NCI-H1417 (cell line): ENCODE measurements at places on chromosomes 12 and 14.
A peak's percentile ranks its signal among the peaks of the same experiment; 100 is the strongest.

DNA sequence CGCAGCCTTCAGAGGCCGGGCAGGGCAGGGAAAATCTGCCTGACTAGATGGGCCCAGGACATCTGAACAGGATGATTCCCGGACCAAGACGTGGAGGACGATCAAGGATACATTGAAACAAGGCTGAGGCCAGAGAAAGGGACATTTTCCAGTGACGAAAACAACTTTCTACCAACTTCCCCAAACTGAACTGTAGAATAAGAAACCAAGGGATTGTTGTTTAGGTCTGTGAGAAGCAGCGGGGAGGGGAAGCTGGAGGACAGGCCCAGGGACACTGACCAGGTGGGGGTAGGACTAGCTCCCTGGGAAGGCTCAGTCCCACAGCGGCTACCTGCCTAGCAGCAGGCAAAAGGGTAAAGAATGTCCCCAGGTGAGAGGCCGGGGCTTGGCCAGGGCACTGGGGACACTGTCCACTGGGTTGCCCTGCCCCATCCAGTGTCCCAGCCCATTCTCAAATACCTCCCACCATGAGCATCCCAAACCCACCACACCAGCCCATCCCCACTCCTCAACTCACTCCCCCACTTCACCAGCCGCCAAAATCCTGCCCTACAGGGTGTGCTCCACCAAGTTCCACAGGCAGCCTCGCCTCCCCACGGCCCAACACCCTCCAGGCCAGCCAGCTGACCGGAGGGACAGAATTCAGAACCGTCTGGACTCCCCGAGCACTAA is 995 bp downstream of the TNFRSF1A start:
- DNase-seq, result no peak

GRCh38 chr14:89356496-89356895 is 60.5 kb downstream of the FOXN3 start:
- no peak for DNase-seq

DNA sequence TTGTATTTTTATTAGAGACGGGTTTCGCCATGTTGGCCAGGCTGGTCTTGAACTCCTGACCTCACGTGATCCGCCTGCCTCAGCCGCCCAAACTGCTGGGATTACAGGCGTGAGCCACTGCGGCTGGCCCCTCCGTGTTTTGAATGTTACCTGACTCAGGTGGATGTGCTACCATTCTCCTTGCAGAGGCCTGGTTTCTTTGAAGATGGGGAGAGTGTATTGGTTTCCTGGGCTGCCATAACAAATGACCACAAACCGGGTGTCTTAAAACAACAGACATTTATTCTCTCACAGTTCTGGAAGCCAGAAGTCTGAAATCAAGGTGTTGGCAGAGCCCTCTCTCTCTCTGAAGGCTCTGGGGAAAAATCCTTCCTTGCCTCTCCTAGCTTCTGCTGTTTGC is 98.0 kb downstream of the IRF2BPL start:
- DNase-seq, result no peak

- no peak for DNase-seq
Measured at GRCh38 chr14:95483309-95484165, 32.9 kb downstream of the SYNE3 start.

DNA sequence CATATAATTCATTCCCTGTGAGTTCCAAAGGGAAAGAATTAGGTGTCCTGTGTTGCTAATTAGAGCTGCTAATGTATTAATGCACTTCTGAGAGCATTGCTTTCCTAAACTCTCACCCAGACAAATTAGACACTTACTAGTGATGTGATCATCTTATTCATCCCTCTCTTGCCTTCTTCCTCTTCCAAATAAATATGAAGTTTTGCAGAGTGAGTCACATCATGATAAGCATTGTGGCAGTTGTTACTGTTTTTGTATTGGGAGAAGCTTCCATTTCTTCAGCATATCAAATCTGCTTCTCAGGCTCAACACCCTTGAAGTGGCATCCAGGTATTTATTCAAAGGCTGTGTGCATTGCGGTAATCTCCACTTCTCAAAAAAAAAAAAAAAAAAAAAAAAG is 37.3 kb upstream of the E2F7 start:
- DNase-seq, result no peak

DNA sequence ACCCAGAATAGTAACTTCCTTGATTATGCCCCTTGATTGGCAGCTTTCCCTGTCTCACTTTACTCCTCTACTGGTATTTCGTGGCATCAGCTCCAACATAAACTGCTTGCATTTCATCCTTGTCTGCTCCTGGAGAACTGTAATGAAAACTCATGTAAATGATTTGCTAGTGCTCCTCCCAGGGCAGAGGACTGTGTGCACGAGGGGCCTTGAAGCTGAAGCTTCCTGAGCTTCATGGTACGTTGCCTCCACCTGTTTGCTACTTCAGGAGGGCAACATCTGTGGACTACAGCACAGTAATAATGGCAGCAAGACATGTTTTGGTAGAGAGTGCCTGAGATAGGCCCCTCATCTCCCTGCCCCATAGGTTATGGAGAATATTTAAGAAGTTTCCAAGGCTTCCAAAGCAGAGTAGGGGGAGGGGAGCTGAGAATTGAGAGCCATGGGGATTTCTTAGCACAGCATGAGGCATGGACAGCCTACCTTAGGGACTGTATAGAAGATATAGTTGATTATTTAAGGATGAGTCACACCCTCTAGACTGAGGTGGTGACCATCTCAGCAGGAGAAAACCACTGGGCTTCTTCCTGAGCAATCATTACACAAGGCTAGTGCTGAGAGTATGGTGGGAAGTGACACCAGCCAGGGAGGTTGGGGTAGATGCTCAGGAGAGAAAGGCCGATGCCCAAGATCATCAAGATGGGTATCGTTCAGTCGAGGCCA is 29.5 kb downstream of the CCDC198 start:
- DNase-seq, result no peak

GRCh38 chr12:52156311-52156710 is 35.5 kb downstream of the KRT80 start:
- DNase-seq, result no peak

DNA sequence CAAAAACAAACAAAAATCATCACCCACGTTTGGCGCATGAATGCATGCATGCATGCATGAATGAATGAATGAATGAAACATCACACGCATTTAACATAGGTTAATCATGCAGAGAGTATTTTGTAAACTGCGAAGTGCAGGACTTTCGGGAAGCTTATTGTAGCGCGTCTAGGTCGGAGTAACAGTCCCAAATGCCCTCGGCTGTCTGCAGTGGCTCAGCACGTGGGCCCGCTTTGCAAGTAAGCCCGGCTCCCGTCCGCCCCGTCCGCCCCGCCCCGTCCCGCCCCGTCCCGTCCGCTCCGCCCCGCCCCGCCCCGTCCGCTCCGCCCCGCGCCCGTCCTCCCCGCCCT is 263 bp upstream of the IFT81 start:
- DNase-seq, result no peak

DNA sequence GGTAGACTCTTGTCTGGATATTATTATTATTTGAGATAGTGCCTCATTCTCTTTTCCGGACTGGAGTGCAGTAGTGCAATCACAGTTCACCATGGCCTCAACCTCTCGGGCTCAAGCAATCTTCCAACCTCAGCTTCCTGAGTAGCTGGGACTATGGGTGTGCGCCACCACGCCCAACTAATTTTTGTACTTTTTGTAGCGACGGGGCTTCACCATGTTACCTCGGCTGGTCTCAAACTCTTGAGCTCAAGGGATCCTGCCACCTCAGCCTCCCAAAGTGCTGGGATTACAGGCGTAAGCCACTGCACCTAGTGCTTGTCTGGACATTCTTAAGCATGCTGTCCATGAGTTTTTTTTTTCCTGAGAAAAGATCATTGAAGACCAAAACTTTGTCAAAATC is 498.9 kb upstream of the RGS6 start:
- no peak for DNase-seq

- no peak for DNase-seq
Measured at GRCh38 chr14:73142216-73142615, 5.9 kb downstream of the PSEN1 start.

- DNase-seq, result no peak
Measured at GRCh38 chr12:42444192-42444943, 118.4 kb downstream of the PPHLN1 start.

GRCh38 chr12:32312049-32312670 is 87.2 kb upstream of the FGD4 start:
- peak; percentile 75 for DNase-seq

- no peak for DNase-seq
Measured at GRCh38 chr12:87985069-87985675, 44.0 kb downstream of the C12orf50 start.

DNA sequence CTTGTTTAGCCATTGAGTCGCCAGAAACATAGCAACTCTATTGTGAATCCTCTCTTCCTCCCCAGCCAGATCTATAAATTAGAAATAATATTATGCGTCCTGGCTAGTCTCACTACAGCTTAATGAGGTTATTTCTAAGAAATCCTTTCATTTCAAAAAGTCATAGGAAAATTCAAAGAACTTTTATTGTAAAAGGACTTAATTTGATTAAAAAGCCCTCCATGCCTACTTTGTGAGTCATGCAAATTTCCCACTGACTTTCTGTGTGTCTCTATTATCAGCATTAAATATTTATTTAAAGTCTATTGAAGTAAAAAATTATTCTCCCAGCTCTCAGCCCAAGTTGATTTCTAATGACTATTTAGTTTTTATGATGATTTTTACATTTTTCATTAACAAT is 160.7 kb downstream of the PHLDA1 start:
- no peak for DNase-seq

DNA sequence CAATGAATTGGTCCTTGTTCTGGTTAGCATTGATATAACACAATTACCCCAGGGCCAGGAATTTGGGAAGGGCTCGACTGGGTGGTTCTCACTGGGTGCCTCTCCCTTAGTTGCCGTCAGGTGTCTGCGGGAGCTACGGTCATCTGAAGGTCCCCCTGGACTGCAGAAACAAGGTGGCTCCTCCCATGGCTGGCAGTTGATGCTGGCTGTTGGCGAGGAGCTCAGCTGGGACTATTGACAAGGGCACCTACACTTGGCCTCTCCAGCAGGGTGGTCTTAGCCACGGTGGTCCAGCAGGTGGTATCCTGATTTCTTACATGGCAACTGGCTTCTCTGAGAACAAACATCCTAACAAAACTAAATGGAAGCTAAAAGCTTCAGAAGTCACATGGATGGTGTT is 41.0 kb upstream of the RGS6 start:
- DNase-seq, result no peak

- no peak for DNase-seq
Measured at GRCh38 chr12:32211066-32211899, 104.6 kb downstream of the BICD1 start.

DNA sequence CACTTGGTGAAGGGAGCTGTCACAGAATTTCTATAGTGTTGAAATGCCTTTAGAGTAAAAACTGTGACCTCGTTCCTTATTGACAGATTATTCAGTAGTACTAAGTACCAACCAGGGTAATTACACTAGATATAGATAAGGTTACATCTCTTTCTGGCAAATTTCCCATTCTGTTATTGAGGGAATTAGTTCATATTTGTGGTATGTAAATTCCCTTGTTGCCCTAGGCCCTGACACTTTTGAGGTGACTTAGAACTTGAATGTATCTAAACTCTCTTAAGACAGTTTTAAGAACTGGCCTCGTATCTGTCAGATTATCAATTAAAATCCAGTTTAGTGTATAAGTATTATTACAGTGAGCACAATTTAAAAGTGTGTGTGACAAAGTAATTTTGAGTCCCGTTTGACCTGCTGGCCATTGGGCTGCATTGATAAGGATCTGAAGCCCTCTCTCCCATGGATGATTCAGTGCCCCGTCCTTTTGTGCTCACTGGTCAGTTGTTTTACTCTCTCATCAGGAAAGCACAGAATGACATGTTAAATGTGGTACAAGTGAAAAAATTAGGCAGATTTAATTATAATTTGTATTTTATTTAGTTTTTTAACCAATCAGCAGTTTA is 123.2 kb downstream of the GPR135 start:
- no peak for DNase-seq

DNA sequence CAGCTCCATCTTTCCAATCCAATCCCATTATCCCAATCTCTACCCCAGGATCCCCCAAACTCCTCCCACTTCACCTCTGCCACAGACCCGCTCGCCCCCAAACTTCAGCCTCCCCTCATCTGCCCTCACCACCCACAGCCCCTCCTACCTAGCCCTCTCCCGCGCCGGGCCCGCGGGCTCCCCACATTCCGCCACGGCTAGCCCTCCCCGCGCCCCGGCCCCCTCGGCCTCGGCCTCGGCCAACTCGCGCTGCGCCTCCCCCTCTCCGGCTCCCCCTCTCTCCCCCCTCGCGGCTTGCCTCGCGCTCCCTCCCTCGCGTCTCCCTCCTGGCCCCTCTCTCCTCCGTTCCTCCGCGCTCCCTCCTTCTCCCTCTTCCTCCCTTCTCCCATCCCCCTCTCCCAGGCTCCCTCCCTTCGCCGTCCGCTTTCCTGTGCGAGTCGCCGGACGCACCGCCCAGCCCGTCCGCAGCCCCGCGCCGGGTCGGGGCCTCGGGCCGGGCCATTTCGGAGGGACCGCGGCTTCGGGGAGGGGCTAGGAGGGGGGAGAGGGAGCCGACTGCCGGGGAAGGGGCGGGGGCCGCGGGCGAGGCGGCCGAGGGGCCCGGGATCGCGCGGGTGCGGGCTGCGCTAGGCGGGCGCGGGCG is at the start of gene ATN1:
ATN1 (plus strand) TSS at position 581 of the 643 bp plus-strand sequence. CDS start 6,043 bp downstream, outside the sequence.
- peak; percentile 86 for DNase-seq

DNA sequence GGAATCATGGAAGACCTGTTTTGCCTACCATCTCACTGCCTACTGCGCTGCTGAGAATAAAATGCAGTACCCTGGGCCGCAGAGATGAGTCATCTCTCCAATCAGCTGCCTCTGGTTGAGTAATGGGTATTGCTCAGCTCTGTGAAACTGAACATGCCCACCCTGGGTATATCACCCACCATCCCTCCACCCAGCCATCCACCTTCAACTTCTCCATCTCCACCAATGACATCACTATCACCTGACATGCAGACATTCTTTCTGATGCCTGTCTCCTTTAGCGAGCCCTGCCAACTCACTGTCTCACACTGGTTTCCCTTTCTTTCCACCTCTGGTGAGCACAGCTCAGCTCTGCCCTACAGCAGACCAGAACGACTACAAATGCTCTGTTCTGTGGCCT is 33.6 kb downstream of the E2F7 start:
- no peak for DNase-seq

DNA sequence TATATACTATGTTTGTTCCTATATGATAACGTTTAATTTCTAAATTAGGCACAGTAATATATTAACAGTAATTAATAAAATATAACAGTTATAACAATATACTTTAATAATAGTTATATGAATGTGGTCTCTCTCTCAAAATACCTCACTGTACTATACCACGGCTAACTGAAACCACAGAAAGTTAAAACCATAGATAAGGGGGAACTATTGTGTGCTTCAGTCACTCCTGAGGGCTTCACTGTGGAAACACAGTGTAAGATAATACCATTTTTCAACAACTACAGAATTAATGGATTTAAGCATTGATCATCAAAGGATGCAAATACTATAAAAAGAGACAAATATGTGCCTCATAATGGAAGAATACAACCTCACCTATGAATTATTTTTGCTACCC is 266.4 kb upstream of the RGS6 start:
- no peak for DNase-seq

- no peak for DNase-seq
Measured at GRCh38 chr14:46384611-46385010, 267.0 kb downstream of the RPL10L start.
